ENCODE measurements at places on chromosomes 3 and 15.

DNA sequence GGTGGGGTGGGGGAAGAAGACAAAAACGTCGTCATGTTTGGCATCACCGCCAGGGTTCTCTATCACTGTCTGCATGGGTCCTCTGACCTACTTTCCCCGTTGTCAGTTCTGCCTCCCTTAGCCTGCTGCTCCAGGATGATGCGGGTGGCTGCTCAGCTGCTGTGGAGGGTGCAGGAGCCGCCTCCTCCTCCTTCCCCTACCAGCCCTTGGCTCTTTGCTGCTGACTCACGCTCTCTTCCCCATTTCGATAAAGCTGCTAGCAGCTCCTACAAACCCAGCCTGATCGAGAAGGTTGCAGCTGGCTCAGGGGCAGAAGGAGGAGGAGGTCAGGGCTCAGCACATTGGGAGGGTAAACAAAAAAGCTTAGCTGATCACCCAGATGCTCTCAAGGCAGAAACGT, 49.5 kb upstream of the SEC13 start:
- peaks cover 12% of the 10 kb centered on the region for H3K27me3 ChIP-seq
- H3K4me3 ChIP-seq, result no peak overlapping the region
- DNase-seq, result no peak
- H3K27ac ChIP-seq, result no peak overlapping the region
- H3K36me3 ChIP-seq, result no peaks in the 10 kb centered on the region

- H3K4me1 ChIP-seq, result peaks cover 8% of the 10 kb centered on the region
- H3K27ac ChIP-seq, result no peak overlapping the region
- no peak overlapping the region for H3K4me3 ChIP-seq
Measured at GRCh38 chr15:93980261-93980911, 251.0 kb upstream of the MCTP2 start.

- H3K4me1 ChIP-seq, result peaks cover 2% of the 10 kb centered on the region
- H3K27ac ChIP-seq, result no peak overlapping the region
- H3K4me3 ChIP-seq, result no peak overlapping the region
- peaks cover 29% of the 10 kb centered on the region for H3K27me3 ChIP-seq
- H3K36me3 ChIP-seq, result no peaks in the 10 kb centered on the region
- DNase-seq, result no peak
Measured at GRCh38 chr3:197398286-197398878, 100.0 kb upstream of the DLG1 start.

DNA sequence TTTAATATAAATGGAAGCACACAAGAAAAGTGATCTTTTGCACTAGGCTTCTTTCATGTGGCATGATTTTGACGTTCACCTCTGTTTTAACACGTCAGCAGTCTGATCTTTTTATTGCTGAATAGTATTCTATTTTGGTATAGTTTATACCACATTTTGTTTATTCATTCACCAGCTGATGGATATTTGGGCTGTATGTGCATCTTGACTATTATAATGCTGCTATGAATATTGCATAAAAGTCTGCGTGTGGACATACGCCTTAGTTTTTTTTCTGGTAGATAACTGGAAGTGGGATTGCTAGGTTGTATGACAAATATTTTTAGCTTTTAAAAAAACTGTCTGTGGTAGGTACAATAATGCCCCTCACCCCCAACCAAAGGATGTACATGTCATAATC, 14.4 kb downstream of the NAA50 start:
- no peak for DNase-seq
- H3K27me3 ChIP-seq, result no peaks in the 10 kb centered on the region
- no peak overlapping the region for H3K4me3 ChIP-seq

DNA sequence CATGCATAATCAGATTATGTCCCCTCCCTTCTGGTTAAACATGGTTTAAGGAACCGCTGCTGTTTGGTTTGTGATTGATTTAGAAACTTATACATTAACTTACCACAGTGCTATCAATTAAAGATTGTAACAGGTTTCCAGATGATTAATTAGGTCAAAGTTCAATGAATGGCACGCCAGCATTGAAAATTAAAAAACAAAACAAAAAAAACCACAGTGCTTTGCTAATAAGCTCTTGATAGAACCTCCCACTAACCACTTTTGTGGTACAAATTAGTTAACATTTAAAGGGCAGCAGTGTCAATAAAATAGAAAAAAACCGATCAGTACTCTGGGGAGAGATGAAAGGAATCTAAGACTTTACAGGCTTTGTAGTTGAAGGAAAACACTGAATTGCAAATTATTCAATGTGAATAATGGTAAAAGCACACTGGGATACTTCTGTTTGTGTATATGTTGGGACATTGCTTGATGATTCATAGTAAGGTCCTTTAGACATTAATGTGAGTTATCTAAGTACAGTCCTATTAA, 7.6 kb upstream of the C3orf38 start:
- H3K4me3 ChIP-seq, result no peak overlapping the region
- H3K27ac ChIP-seq, result peak overlapping the region; percentile 19
- no peaks in the 10 kb centered on the region for H3K27me3 ChIP-seq

DNA sequence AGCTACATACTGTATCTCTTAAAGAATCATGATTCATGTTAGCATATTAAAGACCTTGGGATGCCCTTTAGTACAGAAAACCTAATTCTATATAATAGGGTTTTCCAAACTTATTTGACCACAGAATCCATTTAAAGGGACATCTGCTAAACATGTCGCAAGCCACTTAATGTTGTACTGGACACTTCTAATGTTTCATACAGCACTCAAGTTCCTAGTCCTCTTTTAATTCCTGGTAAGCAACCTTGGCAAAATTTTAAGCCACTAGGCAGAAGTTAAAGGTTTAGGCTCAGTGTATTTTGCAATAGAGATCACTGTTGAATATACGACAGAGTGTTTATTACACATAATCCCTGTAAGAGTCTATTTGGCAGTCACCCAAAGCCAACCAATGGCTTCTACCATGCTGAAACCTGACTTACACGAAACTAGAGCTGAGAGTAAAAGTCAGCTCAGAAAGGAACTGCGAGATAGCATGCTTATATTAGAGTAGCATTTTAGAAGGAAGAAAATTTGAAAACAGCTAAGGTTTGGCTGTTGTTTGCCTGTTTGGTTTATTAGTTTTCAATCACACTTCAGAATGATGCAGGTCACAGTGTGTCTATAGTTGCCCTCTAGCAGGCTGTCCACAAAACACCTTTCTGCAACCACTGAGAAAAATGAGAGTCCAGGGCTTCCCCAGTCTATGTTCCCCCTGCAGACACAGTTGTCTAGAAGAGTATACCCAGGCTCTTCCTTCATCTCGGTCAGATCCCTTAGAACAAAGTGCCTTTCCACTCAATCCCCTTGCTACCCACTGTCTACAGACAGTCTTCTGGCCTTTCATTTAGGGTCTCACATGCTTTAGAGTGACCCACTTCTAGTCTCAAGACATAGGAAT, 104.4 kb downstream of the FMN1 start:
- H3K27me3 ChIP-seq, result peaks cover 8% of the 10 kb centered on the region
- peaks cover 2% of the 10 kb centered on the region for H3K36me3 ChIP-seq
- no peak for DNase-seq
- H3K4me1 ChIP-seq, result peaks cover 24% of the 10 kb centered on the region
- peak overlapping the region; percentile 77 for H3K4me3 ChIP-seq

GRCh38 chr15:92023965-92024364, 170.5 kb downstream of the SLCO3A1 start:
- H3K27ac ChIP-seq, result no peak overlapping the region
- H3K27me3 ChIP-seq, result no peaks in the 10 kb centered on the region
- peaks cover 2% of the 10 kb centered on the region for H3K36me3 ChIP-seq
- peaks cover 41% of the 10 kb centered on the region for H3K4me1 ChIP-seq
- DNase-seq, result no peak
- no peak overlapping the region for H3K4me3 ChIP-seq

DNA sequence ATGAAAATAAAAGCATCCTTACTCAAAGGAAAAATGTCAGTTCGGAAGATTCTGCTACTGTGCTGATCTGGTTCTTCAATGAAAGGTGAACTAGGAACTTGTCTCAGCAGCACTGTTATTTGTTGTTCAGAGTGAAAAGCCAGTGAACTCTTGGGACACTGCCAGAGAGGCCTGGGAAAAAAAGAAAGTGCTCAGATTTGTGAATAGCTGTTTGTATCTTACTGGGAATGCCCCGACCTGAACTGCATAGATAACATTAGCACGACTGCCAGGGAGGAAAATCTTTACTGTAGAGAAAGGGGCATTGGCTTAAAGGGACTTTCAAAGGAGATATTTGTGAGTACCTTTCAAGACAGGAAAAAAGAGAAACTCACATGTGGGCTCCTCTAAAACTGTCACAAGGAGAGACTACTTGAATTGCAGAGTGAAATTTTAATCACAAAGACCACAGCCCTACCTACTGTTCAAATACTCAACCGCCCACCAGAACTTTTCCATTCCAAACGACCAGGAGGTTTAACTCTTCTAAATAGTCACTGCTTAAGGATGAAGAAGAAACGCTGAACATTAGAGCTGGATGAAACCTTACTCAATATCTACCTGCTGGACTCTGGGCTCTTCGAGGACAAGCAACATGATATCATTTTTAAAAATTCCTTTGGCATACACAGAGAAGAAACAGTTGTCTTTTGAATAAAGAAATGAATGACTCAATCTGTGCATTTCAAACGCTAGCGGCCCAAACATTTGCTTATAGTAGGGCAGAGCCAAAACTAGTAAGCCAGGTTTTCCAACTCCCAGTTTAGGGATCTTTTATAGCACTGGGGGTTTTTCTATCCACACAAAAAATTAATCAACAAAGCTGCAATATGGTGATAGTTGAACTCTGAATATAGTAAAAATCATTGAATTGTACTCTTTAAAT, 13.4 kb downstream of the TAMM41 start:
- H3K4me1 ChIP-seq, result no peaks in the 10 kb centered on the region
- peaks cover 5% of the 10 kb centered on the region for H3K36me3 ChIP-seq
- DNase-seq, result no peak
- no peak overlapping the region for H3K27ac ChIP-seq

DNA sequence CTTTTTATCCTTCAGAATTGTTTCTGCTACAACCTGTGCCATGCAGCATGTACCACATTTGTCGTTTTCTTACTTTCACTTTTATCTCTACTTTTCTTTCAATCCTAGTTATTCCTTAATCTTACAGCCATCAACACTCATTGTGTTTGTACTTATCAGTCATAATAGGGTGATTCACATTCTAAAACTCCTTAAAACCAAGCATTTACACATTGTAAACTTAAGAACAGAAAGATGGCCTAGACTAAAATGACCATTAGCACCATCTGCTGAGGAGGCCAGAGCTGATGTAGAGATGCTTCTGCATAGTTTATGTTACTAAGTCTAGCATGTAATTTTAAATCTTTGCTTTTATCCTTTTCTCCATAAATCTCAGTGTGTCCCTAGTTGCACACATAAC, 25.5 kb downstream of the EIF2AK4 start:
- H3K4me1 ChIP-seq, result no peaks in the 10 kb centered on the region
- H3K27me3 ChIP-seq, result no peaks in the 10 kb centered on the region
- peaks cover 9% of the 10 kb centered on the region for H3K36me3 ChIP-seq
- no peak overlapping the region for H3K4me3 ChIP-seq
- no peak for DNase-seq

DNA sequence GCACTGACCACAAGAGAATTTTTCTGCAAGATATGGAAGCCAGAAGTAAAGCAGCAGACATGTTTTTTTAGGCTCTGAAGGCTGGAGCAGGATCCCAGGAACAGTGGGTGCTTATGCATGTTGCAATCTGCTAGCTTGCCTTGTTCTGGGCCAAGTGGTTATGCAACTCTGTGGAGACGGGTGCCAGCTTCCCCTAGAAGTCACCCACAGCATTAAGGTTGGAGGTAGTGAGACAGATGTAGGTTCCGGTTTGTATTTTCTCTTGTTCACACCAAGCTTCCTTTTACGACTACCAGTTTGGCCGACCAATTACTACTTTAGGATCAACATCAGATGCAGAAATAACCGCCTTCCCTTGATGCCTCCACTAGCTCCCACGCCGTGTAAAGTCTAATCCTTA, 11.1 kb downstream of the DPH3 start:
- no peak overlapping the region for H3K27ac ChIP-seq
- no peak for DNase-seq
- no peak overlapping the region for H3K4me3 ChIP-seq
- H3K27me3 ChIP-seq, result no peaks in the 10 kb centered on the region
- peaks cover 4% of the 10 kb centered on the region for H3K4me1 ChIP-seq

DNA sequence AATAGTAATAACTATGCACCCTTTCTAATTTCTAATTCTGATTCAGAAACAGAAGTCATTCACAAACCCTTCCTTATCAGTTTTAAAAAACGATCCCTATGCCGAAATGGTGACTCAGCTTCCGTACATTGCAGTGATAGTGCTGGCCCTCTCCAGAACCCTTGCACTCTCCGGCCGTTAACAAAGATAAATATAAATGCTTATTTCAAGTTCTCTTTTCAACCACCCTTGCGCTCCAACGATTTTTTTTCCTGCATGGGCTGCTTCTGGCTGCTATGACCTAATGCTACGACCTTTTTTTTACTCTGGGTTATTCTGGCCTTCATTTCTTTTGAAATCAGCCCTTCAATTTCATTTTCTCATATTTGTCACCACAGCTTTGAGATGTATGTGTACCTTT, 646.2 kb downstream of the NTRK3 start:
- H3K27ac ChIP-seq, result no peak overlapping the region
- DNase-seq, result no peak
- no peaks in the 10 kb centered on the region for H3K4me1 ChIP-seq
- H3K36me3 ChIP-seq, result peaks cover 2% of the 10 kb centered on the region
- peaks cover 15% of the 10 kb centered on the region for H3K27me3 ChIP-seq

DNA sequence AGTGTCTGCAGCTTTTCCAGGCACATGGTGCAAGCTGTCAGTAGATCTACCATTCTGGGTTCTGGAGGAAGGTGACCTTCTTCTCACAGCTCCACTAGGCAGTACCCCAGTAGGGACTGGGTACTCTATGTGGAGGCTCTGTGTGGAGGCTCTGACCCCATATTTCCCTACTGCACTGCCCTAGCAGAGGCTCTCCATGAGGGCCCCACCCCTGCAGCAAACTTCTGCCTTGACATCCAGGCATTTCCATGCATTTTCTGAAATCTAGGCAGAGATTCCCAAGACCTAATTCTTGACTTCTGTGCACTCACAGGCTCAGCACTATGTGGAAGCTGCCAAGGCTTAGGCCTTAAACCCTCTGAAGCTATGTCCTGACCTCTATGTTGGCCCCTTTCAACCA, 1060.0 kb downstream of the NAALADL2 start:
- no peaks in the 10 kb centered on the region for H3K36me3 ChIP-seq
- no peaks in the 10 kb centered on the region for H3K4me1 ChIP-seq
- H3K4me3 ChIP-seq, result no peak overlapping the region
- no peak for DNase-seq

Measured in T-helper 17 cell (primary cell).